HFFc6 (cell line): ENCODE measurements at places on chromosomes 2 and 18.

DNA sequence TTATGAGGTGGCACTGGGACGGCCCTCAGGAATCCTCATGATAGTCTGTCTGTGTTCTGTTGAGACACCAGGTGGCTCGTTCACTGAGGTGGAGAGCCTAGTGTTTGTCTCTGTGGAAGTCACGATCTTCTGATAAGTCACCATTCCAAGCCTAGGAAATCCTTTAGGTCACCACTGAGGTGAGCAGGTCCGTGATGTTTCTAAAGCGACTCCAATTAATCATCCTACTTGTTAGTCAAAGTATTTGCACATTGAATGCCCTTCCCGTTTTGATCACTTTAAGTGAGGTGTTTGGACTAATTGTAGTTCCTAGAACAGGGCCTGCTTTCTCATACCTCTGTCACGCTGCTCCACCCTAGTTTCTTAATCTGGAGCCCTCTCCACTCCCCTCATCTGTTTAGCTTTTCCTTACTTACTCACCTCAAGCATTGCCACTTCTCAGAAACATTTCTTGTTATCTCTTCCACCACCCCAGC, 28.0 kb upstream of the DSG3 start:
- DNase-seq = no peak

DNA sequence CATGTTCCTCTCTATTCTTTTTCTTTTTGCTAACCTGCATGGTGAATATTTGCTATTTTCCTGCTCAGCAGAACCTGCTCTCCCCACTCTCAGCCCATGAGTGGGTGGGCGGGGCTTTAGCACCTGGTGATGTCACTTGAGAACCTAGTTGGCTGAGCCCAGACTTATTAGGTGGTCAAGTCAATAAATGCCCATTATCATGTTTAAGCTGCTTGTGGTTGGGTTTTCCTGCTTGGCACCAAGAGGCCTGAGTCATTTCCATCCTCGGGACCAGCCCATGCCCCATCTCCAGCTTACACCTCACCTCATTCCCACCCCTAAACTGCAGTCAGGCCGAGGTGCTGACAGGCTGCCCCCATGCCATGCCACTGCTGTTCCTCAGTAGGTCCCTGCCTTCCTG, 226.6 kb downstream of the ANKRD30B start:
- no peak for DNase-seq

DNA sequence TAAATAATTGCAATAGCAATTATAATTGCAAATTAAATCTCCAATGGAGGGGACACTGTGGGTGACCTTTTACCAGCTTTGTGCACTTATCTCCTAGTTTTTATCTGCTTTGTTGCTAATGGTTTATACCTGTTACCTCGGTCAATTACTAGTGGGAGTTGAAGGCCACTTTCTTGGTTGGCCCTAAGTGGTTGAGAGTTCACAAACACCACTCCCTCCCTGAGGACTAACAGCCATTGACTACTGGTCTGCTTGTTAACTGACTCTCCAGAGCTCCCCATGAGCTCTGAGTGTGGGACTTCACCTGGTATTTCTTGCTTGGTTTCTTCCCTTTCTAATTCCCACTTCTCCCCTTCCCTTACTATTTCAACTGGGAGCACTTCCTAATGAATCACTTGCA, 27.2 kb downstream of the SERPINE2 start:
- DNase-seq = no peak

- no peak for DNase-seq
These were observed 652.0 kb upstream of the SALL3 start for GRCh38 chr18:78327643-78328042.

DNA sequence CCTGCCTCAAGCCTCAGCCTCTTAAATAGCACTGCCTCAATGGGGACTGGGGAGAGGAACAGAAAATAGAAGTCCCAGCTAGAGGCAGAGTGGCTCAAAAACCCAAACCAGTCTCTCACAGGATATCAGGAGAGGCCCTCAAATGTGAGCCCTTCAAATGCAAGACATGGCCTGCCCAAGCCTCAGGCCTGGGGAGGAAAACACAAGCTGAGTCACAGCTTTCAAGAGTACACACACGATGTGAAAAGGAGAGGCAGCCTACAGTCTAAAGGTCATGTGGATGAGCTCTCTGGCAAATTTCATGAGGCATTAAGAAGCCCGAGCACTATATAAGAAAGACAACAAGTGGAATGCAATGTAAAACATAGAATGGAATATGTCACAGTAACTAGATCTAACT, 316.6 kb upstream of the MEX3C start:
- DNase-seq = no peak

DNA sequence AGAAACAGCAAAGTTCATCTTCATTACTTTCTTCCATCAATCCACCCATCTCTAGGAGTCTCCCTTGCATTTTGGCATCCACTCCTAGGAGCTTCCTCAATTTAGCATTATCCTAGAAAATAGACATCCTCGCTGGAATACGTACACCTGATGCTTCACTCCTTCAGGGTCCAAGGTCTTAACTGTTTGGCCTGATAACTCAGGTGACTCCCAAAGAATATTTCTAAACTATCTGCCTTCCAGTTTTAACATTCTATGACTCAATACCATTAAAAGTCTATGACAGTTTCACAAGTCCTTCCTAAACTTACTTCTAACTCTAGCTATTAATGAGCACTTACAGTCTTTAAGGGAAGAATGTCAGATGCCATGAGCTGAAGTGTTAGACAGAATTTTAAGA, 26.5 kb upstream of the TLK1 start:
- no peak for DNase-seq

DNA sequence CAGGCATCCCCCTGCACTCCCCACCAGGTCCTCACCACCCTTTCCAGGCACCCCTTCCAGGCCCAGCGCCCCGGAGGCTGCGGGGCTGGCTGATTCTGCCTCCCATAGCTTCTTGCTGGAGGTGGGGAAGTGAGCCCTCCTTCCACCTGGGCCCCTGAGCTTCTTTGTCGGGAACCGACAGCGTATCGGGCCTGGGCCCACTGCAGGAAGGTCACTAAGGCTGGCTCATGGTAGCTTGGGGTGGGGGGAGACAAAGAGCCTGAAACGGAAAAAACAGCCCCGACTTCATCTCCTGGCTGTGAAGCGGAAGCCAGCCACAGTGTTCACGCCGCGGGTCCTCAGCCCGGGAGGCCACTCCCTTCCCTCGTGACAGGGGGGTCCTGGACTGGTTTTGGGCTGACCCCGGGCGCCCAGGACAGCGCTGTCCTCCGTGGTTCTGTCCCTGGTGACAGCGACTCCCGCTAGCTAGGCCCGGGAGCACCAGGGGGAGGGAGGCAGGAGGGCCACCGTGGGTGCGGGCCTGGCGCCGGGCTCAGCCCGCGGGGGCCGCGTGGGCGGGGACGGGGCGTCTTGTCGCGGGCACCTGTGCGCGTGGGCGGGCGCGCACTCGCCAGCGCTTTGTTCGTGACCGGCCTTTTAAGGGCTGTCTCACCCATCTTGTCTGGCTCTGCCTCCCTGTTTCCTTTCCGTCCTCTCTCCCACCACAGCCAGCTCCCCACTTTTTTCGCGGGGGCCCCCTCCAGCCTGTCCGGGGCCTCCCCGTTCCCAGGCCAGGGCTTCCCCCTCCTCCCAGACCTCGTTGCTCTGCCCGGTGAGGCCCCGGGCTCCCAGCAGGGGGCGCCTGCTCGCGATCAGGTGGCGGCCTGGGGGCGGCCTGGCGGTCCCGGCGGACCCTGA, 64.9 kb downstream of the DNMT3A start:
- DNase-seq = no peak
